Astrocyte of the hippocampus (primary cell): ENCODE measurements at places on chromosomes 2 and 18.

GRCh38 chr2:85436836-85437487 is 18.4 kb downstream of the SH2D6 start:
- no peak for DNase-seq

DNA sequence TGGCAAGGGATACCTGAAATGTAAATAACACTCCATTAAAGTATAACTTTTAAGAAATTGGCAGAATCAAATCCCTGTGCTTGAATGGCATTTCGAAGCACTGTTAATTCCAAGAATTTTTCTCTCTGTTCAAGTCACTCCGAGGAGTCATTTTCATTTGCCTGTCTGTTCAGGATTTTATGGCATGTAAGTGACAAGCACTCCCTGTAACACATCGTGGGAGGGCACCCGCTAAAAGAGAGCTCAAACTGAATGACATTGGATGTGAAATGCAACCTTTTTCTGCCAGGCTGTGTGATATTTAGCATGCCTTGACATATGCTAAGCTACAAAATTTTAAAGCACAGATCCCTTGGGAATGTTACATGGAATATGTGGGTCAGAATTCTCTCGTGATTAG is 339.6 kb downstream of the LRRTM1 start:
- no peak for DNase-seq

GRCh38 chr2:196481324-196481697 is 158.2 kb upstream of the CCDC150 start:
- DNase-seq = no peak

DNA sequence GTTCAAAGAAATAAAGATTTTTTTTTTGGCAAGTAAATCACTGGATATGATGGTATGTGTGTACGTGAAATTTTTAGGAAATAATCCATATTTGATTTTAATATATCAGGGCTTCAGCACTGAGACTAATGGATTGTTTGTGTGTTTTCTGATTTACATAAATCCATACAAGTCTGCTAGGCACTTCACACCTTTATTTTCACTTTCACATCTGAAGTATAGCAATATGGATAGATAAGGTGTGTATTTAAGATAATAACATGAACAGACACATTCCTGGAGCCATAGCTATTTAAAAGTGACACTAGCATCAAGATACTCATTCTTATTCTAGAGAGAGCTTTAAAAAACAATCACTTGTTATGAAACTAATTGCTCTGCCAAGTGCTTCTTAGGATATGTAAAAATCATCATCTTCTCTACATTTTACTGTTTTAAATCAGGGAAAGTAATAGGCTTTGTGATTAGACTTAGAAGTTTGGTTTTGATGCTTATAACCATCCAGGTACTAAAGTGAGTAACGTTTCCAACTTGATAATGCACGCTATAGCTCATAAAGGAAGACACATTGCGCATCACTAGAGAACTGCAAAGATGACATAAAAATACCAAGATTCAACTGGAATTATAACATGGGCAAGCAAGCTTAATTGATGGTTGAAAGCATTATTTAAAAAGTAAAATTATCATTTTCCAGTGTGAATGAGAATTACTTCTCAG is 208.9 kb downstream of the ZEB2 start:
- no peak for DNase-seq
